ENCODE measurements at places on chromosomes 16 and 17.
A peak's percentile ranks its signal among the peaks of the same experiment; 100 is the strongest.

- DNase-seq: no peak
Observed at GRCh38 chr17:48002266-48002915, 31.5 kb downstream of the CDK5RAP3 start.

- DNase-seq: peak; percentile 94
Observed at GRCh38 chr16:49876716-49877129, 20.8 kb upstream of the ZNF423 start.

DNA sequence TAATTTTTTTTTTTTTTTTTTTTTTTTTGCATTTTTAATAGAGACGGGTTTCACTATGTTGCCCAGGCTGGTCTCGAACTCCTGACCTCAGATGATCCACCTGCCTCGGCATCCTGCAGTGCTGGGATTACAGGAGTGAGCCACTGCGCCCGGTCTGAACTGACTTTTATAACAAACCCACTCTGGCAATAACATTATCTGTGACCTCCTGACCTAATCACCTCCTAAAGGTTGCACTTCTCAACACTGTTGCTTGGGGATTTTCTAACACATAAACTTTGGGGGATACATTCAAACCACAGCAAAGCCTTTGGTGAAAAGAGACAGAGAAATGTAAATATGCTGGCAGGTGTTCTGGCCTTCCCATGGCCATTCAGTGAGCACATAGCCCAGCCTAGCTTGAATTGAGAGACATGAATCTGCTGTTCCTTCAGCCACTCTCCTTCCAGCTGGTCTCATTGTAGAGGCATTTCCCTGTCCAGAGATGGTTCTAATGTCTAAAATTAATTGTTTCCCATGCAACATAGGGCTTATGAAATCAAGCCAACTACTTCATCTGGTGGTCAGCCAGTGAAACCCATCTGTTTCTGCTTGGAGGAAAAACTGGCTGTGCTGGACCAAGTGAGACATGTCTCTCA lies 28.3 kb downstream of the LYRM1 start:
- DNase-seq: no peak

GRCh38 chr16:86929057-86929871 lies 350.9 kb downstream of the FOXL1 start:
- DNase-seq: no peak

DNA sequence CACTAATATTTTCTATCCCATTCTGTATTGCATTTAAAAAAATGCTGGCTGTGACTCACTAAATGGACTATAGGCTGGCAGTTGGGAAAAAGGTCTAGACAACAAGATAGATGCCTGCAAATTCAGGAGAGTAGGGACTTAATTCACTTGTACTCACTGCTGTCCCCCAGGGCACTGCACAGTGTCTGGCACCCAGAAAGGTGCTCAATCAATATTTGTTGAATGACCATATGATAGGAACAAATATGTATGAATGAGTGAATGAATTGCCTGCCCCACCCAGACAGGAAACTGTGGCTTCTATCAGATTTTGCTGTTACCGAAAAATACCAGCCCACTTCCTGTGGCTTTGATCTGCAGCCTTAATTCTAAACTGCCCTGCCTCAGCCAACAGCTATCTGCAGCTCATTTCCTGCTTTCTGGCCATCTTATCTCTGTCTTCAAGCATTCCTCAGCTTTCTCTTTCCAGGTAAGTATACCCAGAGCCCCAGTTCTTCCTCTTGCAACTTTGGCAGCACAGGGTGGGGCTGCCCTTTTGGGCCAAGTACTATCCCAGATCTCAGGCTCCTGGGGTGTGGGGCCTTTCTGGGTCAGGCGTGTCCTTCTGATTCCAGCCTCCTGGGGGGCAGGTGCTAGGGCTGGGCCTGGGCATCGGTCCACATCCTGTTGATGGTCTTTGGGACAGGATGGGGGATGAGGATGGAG lies 15.3 kb upstream of the TNS4 start:
- no peak for DNase-seq

DNA sequence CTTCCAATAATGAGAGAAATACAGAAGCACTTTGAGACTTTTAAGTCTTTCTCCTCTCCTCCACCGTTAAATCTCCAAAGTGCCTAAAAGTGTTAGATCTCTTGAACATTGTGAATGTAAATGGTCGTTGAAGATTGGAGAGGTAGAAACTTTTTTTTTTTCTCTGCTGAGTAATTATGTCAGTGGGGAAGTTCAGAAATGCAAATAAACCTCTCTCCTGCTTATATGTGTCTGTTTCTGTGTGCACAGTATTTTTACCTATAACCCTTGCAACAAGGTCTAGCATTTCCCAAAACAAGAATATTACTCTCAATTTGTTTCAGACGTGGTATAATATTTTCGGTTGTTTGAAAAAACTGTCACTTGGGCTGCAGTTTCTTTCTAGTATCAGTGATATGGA lies 833.6 kb upstream of the CDH8 start:
- DNase-seq: no peak

GRCh38 chr16:72241930-72242329 lies 70.0 kb upstream of the PMFBP1 start:
- no peak for DNase-seq

DNA sequence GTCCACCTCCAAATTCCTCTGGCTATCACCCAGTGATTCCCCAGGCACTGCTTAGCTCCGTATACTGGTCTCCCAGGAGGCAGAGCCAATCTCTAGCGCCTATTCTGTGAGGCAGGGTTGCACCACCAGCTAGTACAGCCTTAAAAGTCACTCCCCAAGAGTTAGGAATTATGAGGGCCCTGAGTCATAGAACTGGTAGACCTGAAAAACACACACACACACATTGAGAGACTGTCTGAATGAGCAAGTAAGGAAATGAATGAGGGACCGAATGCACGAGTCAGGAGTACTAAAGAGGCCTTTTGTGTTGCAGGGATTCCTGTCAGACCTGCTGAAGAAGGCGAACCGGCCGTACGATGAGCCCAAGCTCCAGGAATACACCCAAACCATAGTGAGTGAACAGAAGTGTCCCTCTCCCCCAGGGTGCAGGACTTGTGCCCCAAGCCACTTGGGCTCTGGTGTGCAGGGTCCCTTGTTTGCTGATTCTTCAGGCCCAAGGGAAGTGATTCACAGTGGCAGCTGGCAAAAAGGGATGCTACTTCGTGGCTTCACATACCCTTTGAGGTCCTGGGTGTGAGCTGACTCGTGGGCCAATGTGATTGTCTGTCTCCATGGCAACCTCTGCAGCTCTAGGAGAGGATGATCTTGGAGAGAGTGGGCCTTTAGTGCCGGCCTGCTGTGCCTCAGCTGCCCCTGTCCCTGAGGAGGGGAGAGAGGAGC lies 24.7 kb downstream of the CALB2 start:
- DNase-seq: no peak

DNA sequence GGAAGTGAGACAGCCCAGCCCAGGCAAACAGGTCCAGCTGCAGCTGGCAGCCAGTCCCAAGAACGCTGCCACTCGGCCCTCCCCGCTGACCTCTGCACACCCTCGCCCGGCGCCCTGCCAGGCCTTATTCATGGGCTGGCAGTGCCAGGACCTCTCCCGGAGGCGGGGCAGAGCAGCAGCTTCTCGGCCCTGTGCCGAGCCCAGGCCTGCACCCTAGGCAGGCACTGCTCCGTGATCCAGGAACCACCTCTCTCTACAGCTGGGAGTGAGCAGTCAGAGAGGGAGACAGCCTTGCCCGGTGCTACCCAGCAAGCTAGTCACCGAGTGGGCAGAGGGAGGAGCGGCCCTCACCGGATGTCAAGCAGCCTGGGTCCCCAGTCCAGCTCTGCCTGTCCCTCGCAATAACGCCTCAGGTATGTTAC lies 79.9 kb upstream of the CBX4 start:
- DNase-seq: peak; percentile 97

DNA sequence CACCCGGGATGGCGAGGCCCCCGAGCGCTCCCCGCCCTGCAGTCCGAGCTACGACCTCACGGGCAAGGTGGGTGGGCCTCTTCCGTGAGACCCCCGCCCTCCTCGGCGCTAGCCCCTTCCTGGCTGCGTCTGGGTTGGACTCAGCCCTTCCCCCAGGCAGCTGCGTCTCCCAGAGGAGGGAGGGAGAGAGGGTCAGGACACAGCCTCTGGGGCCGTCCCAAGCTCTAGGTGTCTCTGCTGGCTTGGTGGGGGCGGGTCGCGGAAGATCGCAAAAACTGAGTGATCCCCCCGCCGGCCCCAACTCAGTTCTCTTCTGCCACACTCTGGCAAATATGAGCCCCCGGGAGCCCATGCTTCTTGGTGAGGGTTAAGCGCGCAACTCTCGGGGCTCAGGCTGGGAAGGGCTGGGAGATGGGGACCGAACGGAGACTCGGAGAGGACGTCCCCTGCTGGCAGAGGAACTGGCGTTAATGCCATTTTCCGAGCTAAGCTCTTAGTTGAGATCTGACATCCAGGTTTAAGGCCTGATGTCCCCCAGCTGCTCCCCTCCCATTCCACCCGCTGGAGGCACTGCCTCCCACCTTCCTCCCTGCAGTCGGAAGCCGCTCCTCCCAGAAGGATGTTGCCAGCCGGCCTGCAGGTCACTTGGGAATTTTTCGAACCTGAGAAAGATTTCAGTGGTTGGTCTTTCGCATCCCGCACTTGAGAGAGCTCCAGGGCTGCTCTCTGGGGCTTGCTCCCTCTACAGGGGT lies 419 bp downstream of the RAB37 start:
- DNase-seq: no peak

DNA sequence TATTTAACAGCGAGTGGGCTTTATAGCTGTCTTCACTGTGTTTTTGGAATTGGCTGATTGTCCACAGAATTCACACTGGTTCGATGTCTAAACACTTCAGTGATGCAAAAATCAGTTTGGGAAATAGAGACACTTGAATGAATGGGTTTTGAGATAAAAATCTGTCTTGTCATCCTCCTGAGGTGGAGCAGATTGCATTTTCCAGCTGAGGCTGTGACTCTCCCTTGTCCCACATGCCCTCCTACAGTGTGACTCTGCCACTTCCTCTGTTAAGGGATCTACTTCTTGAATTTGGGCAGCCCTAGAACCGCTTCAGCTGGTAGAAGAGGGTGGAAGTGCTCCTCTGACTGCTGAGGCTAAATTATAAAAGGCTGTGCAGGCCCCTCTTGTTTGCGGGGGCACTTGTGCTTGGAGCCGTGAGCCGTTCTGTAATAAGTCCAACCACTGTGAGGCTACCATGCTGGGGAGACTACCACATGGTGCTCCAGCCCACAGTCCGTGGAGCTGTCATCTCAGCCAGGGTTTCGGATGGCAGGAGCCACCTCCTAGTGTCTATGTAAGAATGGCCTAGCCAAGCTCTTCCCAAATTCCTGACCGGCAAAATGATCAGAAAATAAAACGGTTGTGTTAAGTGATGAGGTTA lies 175.9 kb downstream of the SPECC1 start:
- DNase-seq: no peak

DNA sequence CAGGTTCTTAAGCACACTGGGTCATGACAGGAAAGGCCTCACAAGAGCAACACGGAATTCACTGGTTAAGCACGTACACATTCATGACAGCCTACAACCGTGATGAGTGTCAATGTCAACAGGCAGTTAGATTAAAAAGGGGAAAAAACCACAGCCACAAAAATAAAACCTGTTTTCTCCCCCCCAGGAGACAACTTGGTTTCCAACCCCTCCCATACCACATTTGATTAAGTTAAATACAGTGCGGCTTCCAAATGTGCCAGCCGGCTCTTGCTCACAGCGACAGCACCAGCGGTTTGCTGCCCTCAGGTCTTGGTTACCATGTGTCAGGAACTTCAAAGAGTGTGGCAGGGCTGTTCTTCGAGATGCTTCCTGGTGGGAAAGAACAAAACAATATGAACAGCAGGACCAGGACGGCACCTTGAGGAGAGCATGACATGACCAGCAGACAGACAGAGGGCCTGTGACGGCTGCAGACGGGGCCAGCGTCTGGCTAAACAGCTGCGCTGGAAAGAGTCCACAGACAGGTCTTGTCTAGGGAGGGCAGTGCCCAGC lies 193.6 kb downstream of the PARN start:
- DNase-seq: no peak

GRCh38 chr17:7042501-7043181 lies 1.3 kb downstream of the SLC16A11 start:
- DNase-seq: no peak

DNA sequence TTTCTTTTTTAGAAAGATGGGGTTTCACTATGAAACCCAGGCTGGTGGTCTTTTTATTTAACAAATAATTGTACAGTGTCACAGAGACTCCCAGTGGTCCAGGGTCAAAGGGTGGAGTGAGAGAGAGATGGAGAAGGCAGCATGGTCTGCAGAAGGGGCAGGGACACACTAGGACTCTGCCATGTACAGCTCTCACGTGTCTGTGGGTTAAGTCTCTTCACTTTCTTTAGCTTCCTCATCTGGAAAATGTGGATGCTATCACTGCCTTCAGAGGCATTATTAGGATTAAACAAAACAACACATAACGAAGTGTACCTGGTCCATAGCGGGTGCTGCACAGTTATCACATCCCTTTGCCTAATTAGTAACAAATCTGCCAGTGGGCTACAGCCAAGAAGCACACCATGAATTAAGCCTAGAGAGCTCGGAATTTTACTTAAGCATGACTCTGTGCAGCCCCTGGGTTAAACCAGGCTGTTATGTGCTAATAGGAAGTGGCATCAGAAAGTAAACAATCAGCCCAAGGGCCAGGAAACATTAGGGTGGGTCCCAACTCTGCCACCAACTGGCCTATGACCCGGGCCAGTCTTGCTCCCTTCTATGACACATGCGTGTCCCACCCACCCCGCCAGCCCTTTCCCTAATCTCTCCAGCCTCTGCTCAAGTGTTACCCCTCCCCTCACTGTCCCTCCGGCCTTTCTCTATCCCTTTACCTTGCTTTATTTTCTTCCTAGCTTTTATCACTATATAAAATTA lies 13.9 kb downstream of the TOP3A start:
- DNase-seq: no peak
